ENCODE measurements at places on chromosomes 5 and 9. TPM values are rescaled to one million over a fixed set of nuclear protein-coding genes. Genes with fewer than 3 reads are reported as not detected.

- no peak for DNase-seq
Observed at GRCh38 chr5:40391642-40392041, 288.1 kb upstream of the PTGER4 start.

DNA sequence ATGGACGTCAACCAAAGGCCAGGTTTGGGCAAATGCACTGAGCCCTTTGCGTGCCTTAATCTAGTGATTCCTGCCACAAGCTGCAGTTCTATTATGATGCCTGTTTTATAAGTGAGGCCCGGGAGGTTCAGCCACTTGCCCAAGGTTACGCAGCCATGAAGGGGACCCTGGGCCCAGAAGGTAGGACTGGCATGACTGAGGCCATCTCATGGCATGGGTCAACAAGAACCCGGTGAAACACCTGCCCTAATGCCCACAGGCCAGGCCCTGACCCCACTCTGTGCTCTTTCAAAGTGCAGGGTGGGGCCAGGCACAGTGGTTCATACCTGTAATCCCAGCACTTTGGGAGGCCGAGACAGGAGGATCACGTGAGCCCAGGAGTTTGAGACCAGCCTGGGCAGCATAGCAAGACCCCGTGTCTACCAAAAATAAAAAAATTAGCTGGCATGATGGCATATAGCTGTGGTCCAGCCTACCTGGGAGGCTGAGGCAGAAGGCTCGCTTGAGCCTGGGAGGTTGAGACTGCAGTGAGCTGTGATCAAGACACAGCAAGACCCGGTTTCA lies 8.6 kb downstream of the NINJ1 start:
- DNase-seq: no peak

C9orf43 gene
- 2.5 TPM for total RNA-seq

PRELID2 gene
- 27.7 TPM for total RNA-seq

Data from PC-9 (cell line).